ENCODE measurements at places on chromosomes 6 and 20.

DNA sequence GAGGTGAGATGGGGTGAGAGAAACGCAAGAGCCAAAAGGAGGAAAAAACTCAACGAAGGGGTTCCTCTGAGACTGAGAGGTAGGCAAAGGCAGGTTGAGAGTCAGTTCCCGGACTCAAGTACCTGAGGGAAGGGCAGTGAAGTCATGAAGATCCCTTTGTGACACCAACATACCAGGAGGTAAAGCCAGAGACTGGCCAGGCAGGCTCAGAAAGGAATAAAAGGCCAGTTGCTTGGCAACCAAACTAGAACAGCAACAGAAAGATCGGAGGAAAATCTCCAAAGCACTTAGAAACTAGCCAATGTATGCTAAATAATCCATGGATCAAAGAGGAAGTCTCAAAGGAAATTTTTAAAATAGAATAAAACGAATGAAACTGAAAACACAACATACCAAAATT lies 209.8 kb upstream of the PROKR2 start:
- no peak for DNase-seq

GRCh38 chr6:56524891-56525703 lies 117.6 kb downstream of the DST start:
- DNase-seq: no peak

- no peak for DNase-seq
These were observed 34.6 kb downstream of the RNF146 start for GRCh38 chr6:127301199-127301700.

DNA sequence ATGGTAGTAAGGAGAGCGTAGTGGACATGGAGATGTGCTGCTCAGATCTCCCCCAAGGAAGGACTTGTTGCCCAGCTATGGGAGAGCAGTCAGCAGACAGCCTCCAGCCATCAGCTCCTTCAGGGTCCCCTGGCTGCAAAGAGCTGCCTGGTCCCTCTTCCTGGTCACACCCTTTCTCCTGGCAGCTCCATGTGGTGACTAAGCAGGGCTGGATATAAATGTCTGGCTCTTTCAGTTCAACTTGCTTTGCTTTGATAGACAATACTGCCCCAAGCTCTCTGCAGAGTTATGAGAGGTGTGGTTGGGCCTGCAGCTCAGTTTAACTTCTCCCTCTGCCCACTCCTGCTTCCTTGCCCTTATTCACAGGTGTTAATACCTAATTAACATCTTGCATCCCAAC lies 64.1 kb upstream of the DDR1 start:
- DNase-seq: no peak

DNA sequence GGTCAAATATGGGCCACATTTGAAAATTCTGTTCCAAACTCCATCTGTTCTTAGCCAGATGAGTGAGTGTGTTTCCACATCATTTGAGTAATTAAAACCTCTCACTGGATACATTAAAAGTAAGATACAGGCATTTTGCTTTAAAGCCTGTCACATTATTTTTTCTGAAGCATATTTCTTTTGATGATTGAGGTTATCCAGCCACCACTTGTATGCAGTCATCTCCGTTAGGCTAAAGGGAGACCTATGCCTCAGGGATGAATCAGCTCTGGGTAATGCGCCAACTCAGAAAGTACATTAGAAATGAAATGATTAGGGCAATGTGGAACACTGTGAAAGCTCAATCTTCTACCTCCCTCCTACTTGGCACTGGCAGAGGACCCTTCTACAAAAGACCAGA lies 90.7 kb downstream of the SNAP25 start:
- DNase-seq: no peak

- DNase-seq: no peak
These were observed 36.9 kb upstream of the CD2AP start for GRCh38 chr6:47440719-47441118.

DNA sequence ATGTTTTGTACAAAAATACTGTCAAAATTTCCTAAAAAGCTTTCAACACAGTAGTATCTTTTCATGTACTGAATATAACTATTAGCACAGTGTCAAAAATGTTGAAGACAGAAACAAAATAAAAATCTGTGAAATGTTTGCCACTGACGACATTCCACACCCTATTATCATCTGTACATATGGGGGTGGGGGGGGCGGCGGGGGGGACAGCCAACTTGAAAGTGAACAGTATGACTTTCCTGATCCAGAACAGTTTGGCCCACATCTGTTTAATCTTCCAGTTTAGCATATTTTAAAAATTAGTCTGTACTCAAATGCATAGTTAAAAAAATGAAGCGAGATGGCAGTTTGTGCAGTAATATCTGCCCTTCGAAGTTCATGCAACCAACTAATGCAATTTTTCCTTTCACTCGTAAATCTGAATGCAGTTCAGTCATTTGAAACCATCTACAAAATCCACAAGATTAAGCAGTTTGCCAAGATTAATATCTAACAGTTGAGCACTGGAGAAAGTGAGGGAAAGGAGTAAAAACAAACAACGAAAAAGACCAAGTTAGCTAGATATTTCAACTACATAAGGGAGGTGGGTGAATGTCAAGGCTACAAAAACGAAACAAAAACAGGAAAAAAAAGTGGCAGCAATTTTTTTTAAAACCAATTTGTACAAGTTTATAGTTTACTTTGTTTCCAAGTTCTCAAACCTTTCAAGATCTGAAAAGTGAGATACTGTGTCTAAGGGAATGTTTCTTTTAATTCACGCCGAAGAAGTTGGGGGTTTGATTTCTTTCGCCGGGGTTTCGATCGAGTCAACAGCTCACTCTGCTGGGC lies 1.9 kb downstream of the CITED2 start:
- no peak for DNase-seq

GRCh38 chr6:35906499-35906846 lies 14.4 kb downstream of the SRPK1 start:
- DNase-seq: no peak

GRCh38 chr6:101077344-101077743 lies 196.2 kb upstream of the ASCC3 start:
- no peak for DNase-seq

DNA sequence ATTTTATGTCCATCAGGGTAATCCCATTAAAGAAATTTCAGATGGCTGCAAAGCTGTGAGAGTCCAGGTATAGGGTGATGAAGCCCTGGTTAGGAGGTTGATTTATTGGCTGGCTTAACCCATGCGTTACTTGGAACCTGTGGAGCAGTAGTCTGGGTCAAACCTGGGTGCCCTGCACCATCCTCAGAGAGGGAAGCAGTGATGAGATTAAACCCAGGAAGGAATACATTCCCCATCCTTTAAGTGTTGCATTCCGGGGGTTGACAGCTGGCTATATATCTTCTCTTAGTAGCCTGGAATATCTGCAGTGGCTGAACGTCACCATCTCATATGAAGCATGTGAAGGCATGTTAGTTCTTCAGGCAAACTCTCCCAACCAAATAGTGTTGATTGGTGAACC lies 44.9 kb upstream of the JAG1 start:
- DNase-seq: no peak

DNA sequence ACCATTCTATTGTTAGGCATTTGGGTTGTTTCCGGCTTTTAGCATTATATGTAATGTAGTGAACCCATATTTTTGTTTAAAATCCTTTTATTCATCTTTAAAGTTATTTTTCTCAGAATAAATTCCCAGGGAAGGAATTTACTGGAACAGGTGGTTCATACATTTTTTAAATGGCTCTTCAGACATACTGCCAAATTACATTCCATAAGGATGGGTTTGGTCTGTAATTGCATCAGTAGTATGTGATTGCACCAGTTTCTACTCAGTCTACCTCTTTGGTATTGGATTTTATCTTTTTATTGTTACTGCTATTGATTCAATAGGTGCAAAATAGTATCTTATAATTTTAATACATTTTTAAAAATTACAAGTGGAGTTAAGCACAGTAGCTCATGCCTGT lies 27.2 kb downstream of the BRPF3 start:
- no peak for DNase-seq

Measured in stimulated activated CD8-positive, alpha-beta memory T cell treated with anti-CD3 and anti-CD28 coated beads, Interleukin-7, amount 100 ng/mL, for 4 hours (primary cell).